ENCODE measurements at places on chromosomes 12 and 14.
A peak's percentile ranks its signal among the peaks of the same experiment; 100 is the strongest.

- DNase-seq, result no peak
These were observed 12.5 kb downstream of the OTX2 start for GRCh38 chr14:56797569-56798446.

DNA sequence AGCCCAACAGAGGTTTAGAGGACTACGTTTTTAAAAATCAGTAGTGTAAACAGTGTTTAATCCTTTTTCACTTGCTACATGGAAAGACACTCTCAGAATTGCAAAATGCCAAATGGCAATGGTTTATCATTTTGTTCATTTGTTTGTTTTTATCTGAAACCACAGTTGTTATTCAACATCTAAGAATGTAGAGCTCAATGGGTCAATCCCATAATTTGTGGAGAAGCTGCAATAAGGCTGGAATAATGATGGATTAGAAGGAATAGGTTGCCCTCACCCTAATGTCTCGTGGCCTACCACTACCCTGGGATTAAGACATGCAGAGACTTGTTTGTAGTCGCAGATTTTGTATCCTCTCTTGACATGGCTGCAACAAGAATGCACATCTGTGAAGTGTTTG, 115.7 kb downstream of the LLPH start:
- DNase-seq, result peak; percentile 28

GRCh38 chr12:93139028-93139665, 210.1 kb upstream of the EEA1 start:
- no peak for DNase-seq

GRCh38 chr14:68042586-68043210, 223.1 kb downstream of the RAD51B start:
- no peak for DNase-seq

GRCh38 chr14:54420478-54421142, 20.6 kb downstream of the CNIH1 start:
- DNase-seq, result no peak

DNA sequence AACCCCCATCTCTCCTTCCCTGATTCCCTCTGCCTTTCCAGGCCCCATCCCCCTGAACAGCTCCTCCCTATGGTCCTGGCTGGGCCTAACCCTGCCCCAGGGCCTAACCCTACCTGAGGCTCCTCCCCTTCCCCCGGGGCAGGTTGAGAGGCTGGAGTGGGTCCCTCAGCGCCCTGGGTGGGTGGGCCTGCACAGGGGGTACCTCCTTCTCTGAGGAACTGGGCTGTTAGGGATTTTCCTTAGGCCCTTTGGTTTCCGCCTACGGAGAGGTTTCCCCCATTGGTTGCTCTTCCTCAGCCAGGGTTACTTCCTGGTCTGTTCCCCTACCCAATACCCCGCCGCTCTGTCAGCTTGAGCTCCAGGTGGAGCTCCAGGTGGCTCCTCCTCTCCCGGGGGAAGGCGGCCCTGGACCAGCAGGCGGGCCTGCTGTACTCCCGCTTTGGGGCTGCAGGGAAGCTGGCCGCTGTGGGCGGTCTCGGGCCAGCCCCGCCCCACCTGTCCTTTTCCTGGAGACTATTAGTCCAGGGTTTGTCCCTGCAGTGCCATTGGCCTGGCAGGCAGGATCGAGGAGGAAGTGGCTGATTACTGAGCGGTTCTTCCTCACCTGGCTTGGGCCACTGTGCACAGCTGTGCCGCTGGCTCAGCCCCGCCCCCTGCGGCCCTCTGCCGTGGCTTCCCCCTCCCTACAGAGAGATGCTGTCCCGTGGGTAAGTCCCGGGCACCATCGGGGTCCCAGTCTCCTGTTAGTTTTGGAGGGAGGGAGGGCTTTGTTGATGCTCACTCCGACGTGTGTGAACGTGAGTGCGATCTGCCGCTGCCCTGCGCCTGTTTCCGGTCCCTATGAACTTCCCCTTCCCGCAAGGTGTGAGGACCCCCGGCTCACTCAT, 2.5 kb downstream of the C12orf57 start:
- no peak for DNase-seq
